Ovary (tissue), 10 donors: ENCODE measurements at places on chromosomes 5 and 9.
A peak's percentile ranks its signal among the peaks of the same experiment; 100 is the strongest.

GRCh38 chr5:159208514-159209437 is 577 bp downstream of the RNF145 start:
- H3K27me3 ChIP-seq = no peaks in the 10 kb centered on the region
- peaks cover 5% of the 10 kb centered on the region for H3K4me1 ChIP-seq
- H3K27ac ChIP-seq = peak overlapping the region; percentile 93
- no peaks in the 10 kb centered on the region for H3K36me3 ChIP-seq
- peak; percentile 40 for DNase-seq

DNA sequence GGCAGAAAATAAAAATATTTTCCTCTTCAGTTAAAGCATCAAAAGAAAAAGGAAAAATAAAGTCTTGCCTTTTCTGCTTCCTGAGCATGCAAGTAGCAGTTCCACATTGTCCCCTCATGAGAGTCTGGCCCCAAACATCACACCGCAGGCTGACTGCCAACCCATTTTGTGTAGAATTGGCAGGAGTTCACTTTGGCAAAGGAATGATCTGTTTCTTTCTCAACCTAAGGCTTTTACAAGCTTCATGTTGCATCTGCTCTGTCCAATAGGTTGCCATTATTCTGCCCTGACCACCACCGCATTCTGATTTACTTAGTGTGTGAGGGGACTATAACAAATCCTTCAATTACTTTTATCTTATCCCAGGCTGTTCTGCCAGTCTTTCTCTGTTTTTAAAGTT is 249.5 kb downstream of the ISL1 start:
- no peaks in the 10 kb centered on the region for H3K27me3 ChIP-seq
- H3K27ac ChIP-seq = no peak overlapping the region
- DNase-seq = no peak

- no peak overlapping the region for H3K27ac ChIP-seq
- no peak for DNase-seq
- H3K27me3 ChIP-seq = no peaks in the 10 kb centered on the region
- H3K4me3 ChIP-seq = no peak overlapping the region
- H3K4me1 ChIP-seq = peaks cover 4% of the 10 kb centered on the region
Measured at GRCh38 chr9:137575716-137576411, 2.9 kb downstream of the DPH7 start.

DNA sequence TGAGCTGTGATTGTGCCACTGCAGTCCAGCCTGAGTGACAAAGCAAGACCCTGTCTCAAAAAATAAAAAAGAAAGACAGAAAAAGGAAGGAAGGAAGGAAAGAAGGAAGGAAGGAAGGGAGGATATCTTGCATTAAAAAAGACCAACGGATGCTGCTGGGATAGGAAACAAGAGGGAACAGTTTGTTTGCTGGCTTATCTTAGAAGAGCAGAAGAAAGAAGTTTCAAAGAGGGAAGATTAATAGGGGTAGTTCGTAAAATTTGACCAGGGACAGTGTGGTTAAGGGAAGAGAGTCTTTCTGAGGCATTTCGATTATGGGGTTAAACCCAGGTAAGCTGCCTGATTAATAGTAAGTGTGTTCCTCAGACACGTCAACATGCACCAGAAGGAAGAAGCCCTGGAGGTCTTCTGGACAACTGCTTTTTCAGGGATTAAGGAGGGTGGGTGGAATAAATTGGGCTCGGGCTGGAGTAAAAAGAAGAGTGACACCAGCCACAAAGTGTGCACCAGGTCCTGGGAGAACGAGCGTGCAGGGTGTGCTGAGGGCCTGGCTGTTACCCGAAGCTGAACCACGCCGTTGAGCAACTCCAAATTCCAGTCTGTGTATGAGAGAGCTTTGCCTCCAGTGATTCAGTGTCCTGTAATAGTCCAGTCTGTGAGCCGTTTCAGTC is 24.8 kb downstream of the FYB1 start:
- no peaks in the 10 kb centered on the region for H3K4me1 ChIP-seq
- no peak overlapping the region for H3K27ac ChIP-seq
- no peaks in the 10 kb centered on the region for H3K27me3 ChIP-seq
- no peaks in the 10 kb centered on the region for H3K36me3 ChIP-seq
- H3K4me3 ChIP-seq = no peak overlapping the region
- DNase-seq = no peak

DNA sequence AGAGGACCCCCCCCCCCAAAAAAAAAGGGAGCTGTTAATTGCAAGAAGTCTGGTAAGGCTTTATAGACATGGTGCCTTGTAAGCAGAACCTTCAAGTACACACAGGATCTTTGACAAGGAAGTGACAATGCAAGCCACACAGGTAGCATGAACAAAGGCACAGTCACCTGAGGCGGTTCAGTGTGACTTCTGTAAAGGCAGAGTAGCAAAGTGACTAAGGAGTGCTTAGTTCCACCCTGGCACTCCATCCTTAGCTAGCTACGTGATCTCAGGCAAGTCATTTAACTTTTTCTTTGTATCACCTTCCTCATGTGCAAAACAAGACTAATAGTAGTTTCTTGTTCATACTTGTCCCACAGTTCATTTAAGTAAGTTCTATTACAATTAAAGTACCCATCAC is 282.0 kb downstream of the PRELID2 start:
- DNase-seq = no peak
- H3K27ac ChIP-seq = no peak overlapping the region
- no peaks in the 10 kb centered on the region for H3K4me1 ChIP-seq
- no peaks in the 10 kb centered on the region for H3K36me3 ChIP-seq
- no peak overlapping the region for H3K4me3 ChIP-seq
